DMS 273 treated with DMSO at 0.1 percent for 48 hours (cell line): ENCODE measurements at places on chromosomes 5 and 9.

DNA sequence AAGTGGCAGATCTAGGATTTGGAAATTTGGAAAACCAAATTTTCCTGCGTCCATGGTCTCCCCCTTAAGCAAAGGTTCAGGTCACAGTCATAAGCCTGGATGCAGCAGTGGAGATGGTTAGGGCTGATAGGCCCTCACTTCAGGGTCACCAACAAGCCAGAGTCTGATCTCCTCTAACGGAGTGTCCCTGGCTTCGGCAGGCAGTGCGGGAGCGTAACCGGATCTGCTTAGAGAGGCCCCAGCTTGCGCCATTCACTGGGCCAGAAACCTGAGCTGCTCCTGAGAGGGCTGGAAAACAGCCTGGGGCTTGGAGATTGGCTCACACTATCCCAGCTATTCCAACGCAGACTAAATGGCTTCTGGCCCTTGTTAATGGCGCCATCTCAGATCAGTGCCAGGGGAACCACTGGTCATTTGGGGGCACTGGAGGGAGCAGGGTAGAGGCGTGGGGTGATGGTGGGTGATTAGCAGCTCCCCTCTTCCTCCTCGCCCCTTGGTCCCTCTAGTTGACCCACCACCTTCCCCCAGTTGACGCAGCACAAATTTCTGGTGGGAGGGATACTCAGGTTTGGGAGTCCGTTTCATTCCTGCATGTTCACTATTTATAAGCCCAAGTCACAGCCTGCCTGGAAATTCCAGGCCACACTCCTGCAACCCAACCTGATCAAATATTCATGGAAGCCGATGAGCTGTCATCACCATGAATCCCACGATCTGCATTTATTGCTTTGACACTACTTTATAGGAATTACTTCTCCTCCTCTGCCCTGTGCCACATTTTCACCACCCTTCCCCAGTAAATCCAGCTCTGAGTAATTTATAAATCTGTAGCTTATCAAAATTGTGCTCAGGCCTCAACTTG is 134.6 kb upstream of the CPEB4 start:
- no peak for DNase-seq

DNA sequence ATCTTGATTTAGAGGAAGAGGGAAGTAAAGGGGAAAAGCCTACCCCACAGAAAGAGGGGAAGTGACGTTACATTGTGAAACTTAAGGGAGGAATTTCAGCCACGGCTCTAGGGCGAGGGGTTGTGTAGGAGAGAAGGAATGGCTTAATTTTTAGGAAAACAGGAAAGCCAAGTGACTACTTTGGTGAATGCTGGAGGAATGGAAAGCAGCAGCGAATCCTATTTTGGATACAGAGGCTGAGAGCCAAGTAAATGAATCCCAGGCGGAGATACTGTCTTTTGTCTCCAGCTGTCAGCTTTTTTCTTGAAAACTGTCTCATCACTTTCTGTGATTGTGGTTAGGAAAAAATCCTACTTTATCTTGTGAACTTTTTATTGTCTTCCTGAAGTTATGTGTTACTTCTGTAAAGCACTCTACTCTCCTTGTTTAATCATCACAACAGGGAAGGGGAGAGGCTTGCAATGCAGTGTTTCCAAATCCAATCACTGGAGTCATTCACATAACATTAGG is 188.4 kb downstream of the TSSK1B start:
- DNase-seq: no peak

DNA sequence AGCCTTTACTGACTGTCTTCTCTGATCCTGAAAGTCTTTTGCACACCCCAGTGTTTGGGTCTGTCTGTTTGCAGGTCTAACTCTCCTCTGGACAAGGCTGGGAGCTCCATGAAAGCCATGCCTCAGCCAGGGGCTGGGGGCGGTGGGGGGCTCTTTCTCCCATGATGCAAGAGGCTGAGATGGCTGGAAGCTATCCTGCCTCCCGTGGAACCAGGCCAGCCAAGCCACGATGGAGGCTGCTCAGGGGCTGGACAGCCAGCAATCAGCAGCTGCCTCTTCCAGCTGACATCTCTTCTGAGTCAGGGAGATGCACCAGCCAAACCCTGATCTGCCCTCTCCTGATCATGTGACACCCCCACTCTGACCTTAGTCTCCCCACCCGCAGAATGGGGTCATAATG is 154.0 kb downstream of the BARX1 start:
- DNase-seq: no peak

DNA sequence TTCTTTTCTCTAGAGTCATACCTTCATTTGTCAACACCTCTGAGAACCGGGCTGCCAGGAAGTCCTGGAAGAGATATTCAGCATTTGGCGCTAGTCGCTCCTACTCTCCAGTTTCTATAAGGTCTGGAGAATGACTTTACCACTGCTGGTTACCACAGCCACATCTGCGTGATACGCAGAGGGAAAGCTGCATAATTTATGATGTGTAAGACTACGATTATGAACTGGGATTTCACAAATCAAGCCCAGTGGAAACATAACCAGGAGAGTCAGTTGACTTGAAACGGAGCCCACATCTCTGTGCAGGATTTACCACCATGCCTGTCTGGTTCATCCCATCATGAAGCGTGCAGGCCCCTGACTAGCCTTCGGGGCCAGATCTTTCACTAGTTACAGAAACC is 72.6 kb downstream of the FGF1 start:
- no peak for DNase-seq

GRCh38 chr5:79302454-79302853 is 66.5 kb downstream of the JMY start:
- DNase-seq: no peak

- no peak for DNase-seq
Measured at GRCh38 chr5:45110399-45110798, 301.7 kb downstream of the MRPS30 start.
